SJSA1 (cell line): ENCODE measurements at places on chromosomes 16 and 17.

GRCh38 chr17:37521821-37522220, 32.1 kb downstream of the DUSP14 start:
- no peak overlapping the region for H3K4me3 ChIP-seq
- H3K4me1 ChIP-seq: peaks cover 26% of the 10 kb centered on the region
- H3K36me3 ChIP-seq: peaks cover 54% of the 10 kb centered on the region
- no peak overlapping the region for H3K27ac ChIP-seq

DNA sequence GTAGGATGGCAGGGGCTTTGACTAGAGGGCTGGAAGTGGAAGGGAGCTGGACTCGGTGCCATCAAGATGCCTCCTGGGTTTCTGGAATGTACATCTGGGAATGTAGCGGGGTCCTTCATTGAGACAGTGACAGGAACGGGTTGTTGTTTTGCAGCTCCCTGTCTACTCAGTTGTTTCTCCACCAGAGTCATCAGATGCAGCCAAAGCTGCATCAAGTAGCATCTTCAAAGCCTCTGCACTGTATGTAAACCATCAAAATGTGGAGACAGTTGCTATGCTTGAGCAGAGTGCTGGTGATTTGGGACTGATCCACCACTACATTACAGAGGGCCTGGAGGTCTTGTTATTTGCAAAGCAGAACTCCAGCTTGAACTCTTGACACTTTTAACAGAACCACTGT, 25.1 kb upstream of the MEAK7 start:
- DNase-seq: no peak
- H3K36me3 ChIP-seq: no peaks in the 10 kb centered on the region
- no peak overlapping the region for H3K27ac ChIP-seq
- no peaks in the 10 kb centered on the region for H3K27me3 ChIP-seq
- H3K4me1 ChIP-seq: peaks cover 46% of the 10 kb centered on the region
- no peak overlapping the region for H3K4me3 ChIP-seq

GRCh38 chr17:75232786-75233185, 27.3 kb downstream of the NUP85 start:
- no peaks in the 10 kb centered on the region for H3K4me1 ChIP-seq
- H3K4me3 ChIP-seq: no peak overlapping the region
- DNase-seq: no peak
- peaks cover 99% of the 10 kb centered on the region for H3K36me3 ChIP-seq
- H3K27ac ChIP-seq: no peak overlapping the region

GRCh38 chr17:36481829-36482228, 4.7 kb upstream of the ZNHIT3 start:
- peaks cover 20% of the 10 kb centered on the region for H3K27me3 ChIP-seq
- no peak for DNase-seq
- no peak overlapping the region for H3K27ac ChIP-seq
- no peak overlapping the region for H3K4me3 ChIP-seq

GRCh38 chr16:81610144-81610842, 165.7 kb downstream of the CMIP start:
- no peak overlapping the region for H3K27ac ChIP-seq
- peaks cover 17% of the 10 kb centered on the region for H3K36me3 ChIP-seq
- no peaks in the 10 kb centered on the region for H3K27me3 ChIP-seq
- H3K4me1 ChIP-seq: peaks cover 13% of the 10 kb centered on the region
- peak; percentile 68 for DNase-seq

DNA sequence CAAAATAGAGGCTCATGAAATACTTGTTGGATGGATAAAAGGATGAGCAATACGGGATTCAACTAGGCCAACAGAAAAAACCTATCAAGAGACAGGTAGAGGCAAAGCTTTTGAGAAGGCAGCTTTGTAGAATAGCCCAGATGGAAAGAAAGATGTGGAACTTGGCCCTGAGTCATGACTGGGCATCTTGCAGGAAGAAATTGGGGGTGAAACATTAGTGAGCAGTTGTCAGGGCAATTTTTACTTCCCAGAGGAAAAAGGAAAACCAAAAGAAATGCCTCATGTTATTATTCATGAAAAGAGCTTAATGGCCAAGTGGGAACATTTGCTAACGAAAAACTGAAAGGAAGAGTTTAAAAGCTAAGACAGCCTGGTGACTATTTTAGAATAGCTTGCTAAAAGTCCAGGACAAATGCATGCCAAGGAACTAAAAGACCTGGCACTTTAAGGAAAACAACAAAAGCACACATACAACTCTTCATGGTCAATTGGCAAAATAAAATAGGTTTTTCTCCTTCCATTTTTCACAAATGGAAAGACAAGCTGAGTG, 180.1 kb downstream of the HS3ST3A1 start:
- no peaks in the 10 kb centered on the region for H3K27me3 ChIP-seq
- H3K4me3 ChIP-seq: no peak overlapping the region
- no peak for DNase-seq
- no peak overlapping the region for H3K27ac ChIP-seq

GRCh38 chr16:26569793-26570192, 496.9 kb upstream of the C16orf82 start:
- no peak overlapping the region for H3K4me3 ChIP-seq
- no peak for DNase-seq
- no peaks in the 10 kb centered on the region for H3K4me1 ChIP-seq
- no peaks in the 10 kb centered on the region for H3K27me3 ChIP-seq

GRCh38 chr16:35752773-35753558, 2293.6 kb downstream of the TP53TG3F start:
- no peaks in the 10 kb centered on the region for H3K4me1 ChIP-seq
- no peaks in the 10 kb centered on the region for H3K27me3 ChIP-seq
- DNase-seq: no peak
- H3K27ac ChIP-seq: no peak overlapping the region
- no peak overlapping the region for H3K4me3 ChIP-seq

DNA sequence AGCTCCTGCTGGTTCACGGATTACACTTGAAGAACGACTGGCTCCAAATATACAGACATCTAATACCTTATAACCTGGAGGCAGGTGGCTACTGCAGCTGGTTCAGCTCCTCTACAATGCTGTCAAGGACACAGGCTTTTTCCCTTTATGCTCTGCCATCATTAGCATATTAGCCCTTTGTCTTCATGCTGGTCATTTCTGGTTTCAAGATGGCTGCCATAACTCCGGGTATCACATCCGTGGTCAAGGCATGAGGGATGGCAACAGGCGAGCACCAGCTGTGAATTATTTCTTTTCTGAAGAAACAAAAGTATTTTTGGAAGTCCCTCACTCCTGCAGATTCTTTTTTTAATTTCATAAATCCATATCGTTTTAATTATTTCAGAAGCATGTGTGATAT, 124.3 kb upstream of the MED13 start:
- no peak for DNase-seq
- no peak overlapping the region for H3K27ac ChIP-seq
- no peaks in the 10 kb centered on the region for H3K36me3 ChIP-seq
- H3K4me1 ChIP-seq: no peaks in the 10 kb centered on the region
- H3K4me3 ChIP-seq: no peak overlapping the region
- H3K27me3 ChIP-seq: no peaks in the 10 kb centered on the region

DNA sequence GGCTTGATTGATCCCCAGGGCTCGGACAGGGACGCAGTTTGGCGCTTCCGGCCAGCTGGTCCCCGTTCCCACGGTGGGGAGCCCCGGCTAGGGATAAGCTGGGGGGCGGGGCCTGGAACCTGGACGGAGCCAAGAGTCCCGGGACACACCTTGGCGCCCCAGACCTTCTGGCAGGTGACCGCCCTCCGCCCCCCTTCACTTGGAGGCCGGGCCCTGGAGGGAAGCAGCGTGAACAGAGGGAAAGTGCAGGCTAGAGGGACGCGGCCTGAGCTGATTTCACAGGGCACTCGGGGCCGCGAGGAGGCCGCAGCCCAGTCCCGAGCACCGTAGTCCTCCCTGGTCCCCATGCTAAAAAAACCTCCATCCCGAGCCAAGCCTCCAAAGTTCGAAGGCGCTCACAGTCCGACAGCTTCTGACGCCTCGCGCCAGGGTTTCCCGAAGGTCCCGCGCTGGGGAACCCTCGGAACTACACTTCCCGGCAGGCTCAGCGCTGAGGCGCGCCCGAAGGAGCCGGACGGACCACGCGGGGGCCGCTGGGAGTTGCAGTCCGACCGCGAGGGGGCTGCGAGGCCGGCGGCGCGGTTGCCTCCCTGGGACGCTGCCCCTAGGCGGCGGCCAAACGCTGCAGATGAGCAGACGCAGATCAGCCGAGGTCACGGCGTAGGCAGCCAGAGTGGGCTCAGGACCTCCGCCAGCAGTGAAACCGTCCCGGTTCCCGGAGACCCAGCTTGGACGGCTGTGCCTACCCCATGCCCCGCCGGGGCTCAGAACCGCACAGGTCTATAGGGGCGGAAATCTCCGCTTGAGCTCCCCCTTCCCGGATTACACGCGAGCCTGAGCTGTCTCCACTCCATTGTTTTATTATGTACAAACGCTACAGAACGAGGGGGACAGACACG, at the start of gene TBX6:
TSS of gene TBX6 (minus strand) at position 451 of the 899 bp plus-strand sequence. CDS start 731 bp downstream, outside the sequence.
- H3K27ac ChIP-seq: no peak within 1 kb of the TSS; the same call in 1 of the 2 replicates
- peak within 1 kb of the TSS; percentile 37 for H3K4me3 ChIP-seq
- peaks cover 23% of the 10 kb centered on the region for H3K4me1 ChIP-seq
- peak; percentile 93 for DNase-seq
